ENCODE measurements at places on chromosomes 7 and 10.

- DNase-seq: no peak
Measured at GRCh38 chr10:29063806-29064644, 224.8 kb upstream of the LYZL1 start.

GRCh38 chr10:45144326-45145070, 143.8 kb downstream of the ZNF22 start:
- no peak for DNase-seq

GRCh38 chr10:130021383-130021950, 57.4 kb upstream of the EBF3 start:
- no peak for DNase-seq

DNA sequence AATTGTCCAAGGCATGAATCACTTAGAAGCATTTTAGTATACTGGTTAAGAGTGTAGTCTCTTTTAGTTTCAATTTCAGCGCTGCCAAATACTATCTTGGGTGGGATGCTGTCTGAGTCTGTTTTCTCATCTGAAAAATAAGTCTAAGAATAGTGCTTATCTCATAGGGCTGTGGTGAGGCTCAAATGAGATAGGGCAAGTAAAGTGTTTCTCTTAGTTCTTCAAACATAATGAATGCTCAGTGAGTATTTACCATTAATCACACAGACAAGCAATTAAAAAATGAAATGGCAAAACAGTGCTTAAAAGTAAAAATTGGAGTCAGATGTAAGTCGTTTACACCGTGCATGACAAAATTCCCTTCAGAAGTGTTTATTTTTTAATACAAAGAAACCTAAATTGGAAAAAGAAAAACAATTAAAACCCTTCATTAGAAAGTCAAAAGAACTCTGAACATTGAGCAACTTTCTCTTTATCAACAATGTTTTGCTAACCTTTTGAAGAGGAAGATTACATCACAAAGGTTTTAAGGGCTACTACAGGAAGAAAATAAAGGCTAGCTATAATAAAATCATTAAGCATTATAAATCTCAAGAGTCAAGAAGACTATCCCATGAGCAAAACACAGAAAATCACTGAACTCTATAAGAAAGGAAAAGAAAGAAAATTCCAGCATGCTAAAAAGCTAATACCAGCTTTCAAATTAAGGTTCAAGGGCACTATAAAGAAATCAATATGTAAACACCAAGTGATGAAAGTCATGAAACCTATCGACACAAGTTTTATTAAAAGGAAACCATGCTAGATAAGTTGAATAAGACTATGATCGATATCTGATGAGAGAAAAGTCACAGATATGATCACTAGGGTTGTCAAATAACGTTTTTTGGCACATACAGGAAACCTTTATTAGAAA, 45.6 kb upstream of the C1GALT1 start:
- DNase-seq: no peak

- no peak for DNase-seq
Measured at GRCh38 chr7:151376218-151376902, 33.5 kb downstream of the WDR86 start.

GRCh38 chr10:108303149-108303548, 1138.6 kb upstream of the SORCS1 start:
- DNase-seq: no peak

DNA sequence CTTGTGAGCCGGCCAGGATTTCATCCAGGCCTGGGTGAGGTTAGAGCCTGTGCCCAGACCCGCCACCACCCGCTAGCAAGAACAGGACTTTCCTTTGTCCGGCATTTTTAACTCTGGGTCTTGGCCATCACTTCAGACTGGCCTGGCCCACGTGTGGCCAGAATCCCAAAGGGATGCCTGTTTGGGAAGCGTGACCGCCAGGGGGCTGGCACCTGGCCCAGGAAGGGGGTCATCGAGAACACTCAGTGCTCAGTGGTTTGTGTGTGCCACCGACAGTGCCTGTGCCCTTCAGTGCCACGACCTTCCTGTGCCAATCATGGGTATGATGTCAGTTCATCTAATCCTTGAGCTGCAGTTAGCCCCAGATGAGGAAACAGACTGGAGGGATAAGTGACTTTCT, 85.0 kb downstream of the ZMIZ1 start:
- no peak for DNase-seq

GRCh38 chr7:111011520-111011919, 79.4 kb upstream of the LRRN3 start:
- DNase-seq: no peak

DNA sequence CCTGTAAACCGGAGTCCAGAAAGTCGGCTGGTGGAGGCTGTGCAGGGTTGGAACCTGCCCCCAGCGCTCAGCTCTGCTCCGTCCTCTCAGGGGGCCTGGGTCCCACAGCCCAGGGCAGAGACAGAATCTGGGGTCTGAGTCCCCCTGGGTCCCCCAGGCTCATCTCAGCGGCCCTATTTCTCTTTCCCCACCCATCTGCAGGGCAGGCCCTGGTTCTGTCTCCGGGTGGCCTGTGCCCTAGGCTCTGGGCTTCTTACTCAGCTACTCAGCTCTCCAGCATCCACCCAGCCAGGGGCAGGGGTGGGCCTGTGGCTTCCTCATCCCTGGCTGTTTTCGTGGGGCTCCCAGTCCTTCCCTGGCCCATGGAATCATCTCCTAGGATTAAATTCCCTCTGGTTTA, 183.4 kb downstream of the ADARB2 start:
- no peak for DNase-seq

DNA sequence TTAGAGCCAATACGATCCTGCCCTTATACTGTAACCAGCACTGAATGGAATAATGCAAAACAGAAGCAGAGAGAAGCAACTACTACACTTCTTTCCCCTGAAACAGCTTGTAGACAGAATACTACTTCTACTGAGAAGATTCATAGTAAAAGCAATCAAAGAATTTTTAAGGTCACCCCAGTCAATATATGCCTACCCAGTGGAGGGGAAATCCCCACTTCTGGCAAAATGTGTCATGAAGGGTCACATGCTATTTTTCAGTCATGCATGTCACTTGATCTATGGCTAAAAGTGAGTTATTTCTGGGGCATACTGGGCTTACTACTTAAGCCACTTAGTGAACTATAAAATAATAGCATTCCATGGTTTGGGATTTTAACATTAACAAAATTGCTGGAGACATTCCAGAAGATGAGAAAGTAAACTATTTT, 25.6 kb downstream of the IRF5 start:
- peak; percentile 24 for DNase-seq

DNA sequence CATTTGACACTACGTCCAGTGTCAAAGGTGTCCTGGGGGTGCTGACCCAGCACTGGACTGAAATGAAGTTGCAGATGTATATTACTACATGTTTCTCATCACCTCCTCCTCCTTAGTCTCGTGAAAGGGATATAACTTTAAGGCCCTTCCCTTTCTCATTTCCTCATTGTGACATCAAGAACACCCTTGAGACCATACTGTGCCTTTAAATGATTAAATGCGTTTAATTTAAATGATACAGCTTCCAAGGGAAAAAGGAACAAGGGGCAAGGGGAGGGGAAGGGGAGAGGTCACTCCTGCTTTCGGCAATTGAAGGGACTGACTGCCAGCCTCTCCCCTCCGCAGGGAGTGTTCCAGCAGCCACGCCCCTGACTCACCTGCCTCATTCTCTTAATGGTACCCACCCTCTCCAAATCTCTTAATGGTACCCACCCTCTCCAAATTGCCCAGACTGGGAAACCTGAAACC, 80.5 kb upstream of the KMT2E start:
- DNase-seq: peak; percentile 41
